Hematopoietic multipotent progenitor cell treated with erythropoietin and hydrocortisone succinate and interleukin-3 and kit ligand, for 8 days (in vitro differentiated cells): ENCODE measurements at places on chromosomes 6 and 20.

DNA sequence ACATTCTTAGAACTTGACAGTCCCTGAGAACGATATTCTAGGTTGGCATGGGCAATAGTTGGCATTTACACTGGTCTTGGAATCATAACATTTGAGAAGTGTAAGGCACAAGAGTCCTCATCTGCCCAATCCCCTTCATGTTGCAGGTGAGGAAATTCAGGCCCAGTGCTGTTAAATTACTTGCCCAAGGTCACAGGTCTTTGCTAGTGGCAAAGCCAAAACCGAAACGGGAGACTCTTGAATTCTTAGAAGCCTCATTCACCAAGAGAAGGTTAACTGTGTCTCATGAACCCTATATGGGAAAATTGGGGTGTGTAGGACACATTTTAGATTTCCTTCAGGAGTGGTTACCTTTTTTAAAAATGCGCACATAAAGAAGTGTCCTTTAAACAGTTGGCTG, 7.2 kb downstream of the E2F3 start:
- no peak for DNase-seq

GRCh38 chr20:9808166-9808565, 30.7 kb downstream of the PAK5 start:
- DNase-seq: no peak

DNA sequence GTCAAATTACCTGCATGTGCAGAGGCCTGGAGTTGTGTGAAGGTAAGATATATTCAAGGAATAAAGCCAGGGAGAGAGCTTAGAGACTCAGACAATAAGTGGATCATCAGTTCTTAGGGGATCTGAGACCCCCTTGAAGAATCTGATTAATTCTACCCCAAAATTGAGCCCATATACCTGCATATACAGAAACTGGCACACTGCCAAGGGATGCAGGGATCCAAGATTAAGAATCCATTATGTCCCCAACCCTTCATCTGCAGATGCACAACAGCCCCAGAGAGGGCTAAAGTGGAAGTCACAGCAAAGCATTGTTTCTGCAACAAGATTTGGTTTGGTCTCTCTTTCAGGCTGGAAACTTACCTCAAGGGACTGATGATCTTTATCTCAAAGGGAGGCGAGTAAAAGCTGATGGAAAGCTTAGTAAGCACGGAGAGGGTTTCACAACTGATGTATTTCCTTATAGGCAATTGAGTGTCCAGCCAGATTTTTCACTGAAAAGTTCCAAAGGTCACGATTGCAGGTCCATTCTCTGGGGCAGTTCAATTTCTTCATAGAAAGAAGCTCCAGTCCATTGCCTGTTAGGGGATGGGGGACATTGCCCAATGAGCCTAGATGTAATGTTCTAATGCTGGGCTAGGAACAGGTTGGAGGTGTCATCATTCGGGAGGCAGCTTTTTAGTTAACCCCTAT, 20.9 kb upstream of the STK35 start:
- DNase-seq: no peak

DNA sequence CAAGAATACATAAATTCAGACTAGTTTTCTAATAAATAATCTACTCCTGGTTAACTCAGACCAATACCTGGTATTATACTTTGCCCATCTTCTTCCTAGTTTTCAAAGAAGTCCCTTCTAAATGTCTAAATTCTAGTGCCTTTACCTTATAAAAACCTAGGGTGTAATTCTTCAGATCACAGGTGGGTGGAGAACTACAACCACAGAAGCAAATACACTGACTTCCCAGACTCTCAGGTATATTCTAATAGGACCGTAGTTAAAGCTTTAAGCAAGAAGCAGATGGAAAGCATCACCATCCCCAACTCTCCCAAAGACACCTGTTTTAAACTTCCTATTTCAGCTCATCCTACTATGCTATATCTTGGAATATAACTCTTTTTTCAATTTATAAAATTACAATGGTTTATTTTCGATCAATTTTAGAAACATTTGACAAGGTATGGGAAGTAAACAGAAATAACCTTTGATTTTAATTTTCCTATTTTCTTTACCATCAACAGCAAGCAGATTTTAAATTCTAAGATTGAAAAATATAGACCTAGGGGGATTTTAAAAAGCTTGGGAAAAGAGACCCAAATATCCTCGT, 15.8 kb downstream of the MAN1A1 start:
- no peak for DNase-seq

- no peak for DNase-seq
These were observed 87.3 kb downstream of the DTNBP1 start for GRCh38 chr6:15575357-15576033.

DNA sequence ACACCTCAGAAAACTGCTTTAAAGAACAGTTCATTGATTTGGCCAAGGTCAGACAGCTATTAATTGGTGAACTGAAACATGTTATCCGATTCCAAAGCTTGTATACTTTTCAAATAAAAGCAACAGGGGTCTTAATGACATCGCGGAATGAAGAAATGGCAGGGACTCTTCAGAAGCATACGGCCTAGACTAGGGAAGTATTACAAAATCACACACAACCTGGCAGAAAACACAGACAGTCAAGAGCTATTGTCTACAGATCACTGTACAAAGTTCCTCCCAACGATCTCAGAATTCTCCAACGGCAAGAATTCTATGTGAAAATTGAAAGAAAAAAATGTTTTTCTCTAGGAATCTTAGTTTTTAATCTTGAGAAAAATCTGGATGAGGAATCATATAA, 105.5 kb downstream of the PTPRK start:
- DNase-seq: no peak

GRCh38 chr6:75117701-75118100, 88.2 kb downstream of the COL12A1 start:
- no peak for DNase-seq
